ENCODE measurements at places on chromosomes 3 and 15.

GRCh38 chr3:101861212-101861788 lies 12.0 kb downstream of the NFKBIZ start:
- DNase-seq: no peak

DNA sequence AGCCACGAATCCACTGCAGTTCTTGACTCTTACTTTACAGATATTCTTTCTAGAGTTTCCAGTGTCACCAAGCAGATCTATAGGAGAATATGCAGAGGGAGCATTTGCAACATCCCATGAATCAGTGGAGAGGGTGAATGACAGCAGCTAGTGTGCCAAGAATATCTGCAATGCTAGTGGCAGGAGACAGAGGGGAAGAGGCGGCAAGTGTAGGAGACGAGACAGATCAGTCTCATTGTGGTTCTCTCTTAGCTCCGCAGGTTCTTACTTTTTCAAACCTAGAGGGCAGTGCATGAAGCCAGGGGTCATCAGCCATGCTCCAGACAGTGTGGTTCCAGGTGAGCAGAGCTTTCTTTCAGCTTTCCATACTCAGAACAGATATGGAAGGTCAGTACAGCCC lies 744 bp downstream of the ZNF619 start:
- DNase-seq: no peak

GRCh38 chr15:88098361-88098760 lies 158.2 kb downstream of the NTRK3 start:
- DNase-seq: no peak

GRCh38 chr15:101111570-101112262 lies 140.1 kb downstream of the CHSY1 start:
- DNase-seq: no peak

DNA sequence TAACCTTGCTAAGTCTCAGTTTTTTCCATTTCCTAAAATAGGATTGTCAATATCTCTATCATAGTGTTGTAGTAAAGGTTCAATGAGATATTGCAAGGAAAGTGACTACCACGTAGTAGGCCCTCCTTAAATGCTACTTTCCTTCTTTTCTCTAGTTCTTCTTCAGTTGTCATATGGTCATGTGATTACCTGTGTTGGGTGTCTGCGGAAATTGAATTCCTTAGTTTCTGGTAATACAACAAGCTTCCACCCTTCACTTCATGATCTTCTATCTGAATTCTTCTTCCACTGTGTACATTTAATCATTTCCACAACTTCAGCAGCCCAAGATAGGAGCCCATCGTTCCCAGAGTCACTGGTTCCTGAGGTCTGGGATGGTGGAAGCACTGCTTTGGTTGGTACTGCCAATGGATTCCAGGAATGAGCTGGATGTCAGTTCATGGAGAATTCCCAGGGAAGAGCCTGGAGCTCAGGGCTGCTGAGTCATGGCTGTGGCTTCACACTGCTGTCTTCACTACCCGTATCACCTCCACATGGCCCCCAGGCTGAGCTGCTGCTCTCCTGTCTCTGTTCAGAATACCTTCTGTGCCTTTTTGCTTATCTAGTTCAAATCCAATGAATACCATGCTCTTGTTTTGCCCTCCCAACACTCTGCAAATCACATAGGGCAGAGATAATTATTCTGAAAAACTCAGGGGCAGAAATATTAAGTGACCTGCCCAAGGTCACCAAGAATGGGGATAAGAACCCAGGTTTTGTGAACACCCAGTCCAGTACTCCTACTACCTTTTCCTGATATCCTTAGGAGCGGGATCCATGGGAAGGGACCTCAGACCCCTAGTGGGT lies 98.6 kb downstream of the RPL39L start:
- DNase-seq: no peak

- DNase-seq: peak; percentile 48
These were observed 271.5 kb downstream of the SATB1 start for GRCh38 chr3:18153571-18154173.

DNA sequence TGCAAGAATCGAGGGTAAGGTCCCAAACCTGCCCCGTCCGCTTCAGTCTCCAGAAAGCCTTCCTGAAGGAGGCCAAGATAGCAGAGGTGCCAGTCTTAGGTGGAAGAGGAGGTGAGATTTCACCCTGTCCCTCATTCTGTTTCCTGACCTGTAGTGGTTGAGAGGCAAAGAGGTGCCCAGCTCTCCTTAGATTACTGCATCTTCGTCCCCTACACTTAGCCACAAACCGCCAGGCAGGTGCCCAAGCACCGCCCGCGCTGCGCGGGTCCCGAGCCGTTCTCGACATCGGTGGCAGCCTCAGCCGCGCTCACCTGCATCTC lies 23.8 kb upstream of the POLG start:
- no peak for DNase-seq
